RWPE2 (cell line): ENCODE measurements at places on chromosomes 7 and 10.

DNA sequence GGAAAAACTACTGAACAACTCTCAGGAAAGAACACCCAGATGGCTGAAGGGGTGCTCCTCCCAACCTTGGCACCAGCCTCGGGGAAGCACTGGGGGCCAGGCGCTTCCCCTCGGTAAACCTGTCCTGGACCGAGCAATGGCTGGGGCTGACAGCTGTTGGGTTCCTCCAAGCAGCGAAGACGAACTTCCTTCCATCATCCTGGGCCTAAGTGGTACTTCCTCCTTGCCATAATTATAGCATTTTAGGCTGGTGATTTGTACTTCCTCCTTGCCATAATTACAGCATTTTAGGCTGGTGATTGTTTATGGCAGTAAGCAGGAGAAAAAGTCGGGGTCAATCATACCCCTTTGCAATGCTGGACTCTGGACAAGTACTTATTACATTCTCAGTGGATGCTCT, 69.3 kb downstream of the MYOF start:
- no peak for DNase-seq

DNA sequence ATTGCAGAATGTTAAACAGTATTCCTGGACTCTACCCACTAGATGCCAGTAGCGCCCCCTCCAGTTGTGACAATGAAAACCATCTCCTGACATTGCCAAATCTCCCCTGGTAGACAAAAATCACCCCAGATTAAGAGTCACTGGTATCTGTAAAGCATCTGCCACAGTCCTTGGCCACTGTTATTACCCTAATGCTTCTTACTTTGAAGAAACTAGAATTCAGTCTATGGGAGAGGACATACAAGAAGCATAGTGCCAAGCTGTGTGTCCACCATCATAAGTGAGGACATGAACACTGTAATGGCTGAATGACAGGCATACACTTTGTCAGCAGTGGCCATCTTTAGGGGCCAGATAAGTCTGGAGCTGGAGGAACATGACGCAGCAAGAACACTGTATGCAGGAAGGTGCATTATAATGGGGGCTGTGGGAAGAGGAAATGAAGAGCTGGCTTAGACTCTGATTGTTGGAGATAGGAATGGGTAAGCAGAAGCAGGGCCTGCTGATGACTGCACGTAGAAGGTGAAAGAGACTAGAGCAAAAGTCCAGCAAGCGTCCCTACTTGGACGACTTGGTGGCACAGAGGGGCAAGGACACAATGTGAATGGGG, 32.5 kb downstream of the CBX3 start:
- no peak for DNase-seq

GRCh38 chr7:152615031-152615741, 60.8 kb downstream of the XRCC2 start:
- DNase-seq = no peak

GRCh38 chr10:96339956-96340904, 18.6 kb downstream of the OPALIN start:
- DNase-seq = no peak

DNA sequence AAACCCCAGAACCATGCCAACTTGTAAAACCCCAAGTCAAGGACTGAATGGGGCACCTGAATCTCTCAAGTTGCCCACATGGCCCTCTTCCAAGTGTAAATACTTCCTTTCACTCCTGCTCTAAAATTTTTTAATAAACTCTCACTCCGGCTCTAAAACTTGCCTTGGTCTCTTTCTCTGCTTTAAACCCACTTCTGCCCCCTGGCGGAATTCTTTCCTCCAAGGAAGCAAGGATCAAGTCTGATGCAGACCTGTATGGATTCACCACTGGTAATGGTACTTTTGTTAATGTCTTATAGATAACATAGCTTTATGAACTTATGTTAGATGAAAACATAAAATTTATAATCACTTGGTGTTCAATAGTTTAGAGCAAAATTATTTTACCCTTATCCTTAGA, 33.8 kb downstream of the SLC16A9 start:
- no peak for DNase-seq

DNA sequence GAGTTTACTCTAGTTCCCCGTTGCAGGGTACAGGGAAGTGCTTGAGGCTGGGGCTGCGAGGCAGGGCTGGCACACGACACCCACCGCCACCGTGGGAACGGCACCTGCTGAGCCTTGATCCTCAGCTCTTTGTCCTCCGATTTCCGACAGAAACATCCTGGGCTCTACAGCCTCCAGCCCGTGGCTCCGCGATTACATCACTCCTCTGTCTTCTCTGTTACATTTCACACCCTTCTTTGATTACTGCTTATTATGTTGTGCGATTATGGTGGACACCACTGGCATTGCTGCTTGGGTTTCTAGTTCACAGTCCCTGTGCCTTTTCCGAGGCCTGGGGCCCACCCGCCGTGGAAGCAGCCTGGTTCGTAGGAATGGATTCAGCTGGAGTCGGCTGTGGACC, 26.9 kb downstream of the FKBP6 start:
- DNase-seq = no peak

DNA sequence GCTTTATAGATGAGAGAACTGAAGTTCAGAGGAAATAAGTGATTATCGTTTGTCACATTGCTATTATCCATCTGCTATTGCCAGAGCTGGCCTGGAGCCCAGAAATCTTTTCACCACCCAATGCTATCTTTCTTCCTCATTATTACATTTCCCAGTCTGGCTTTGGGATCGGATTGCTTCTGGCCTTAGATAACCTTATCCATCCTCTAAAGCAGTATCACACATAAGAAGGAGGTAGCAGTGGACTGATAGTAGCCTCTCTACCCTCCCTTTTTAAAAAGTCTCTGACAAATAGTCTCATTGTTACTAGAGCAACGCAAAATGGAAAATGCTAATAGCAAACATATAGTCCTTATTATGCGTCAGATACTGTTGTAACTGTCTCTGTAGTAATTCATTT, 1.3 kb upstream of the CLDN12 start:
- no peak for DNase-seq

GRCh38 chr7:143233816-143234532, 12.1 kb downstream of the TAS2R40 start:
- DNase-seq = no peak

DNA sequence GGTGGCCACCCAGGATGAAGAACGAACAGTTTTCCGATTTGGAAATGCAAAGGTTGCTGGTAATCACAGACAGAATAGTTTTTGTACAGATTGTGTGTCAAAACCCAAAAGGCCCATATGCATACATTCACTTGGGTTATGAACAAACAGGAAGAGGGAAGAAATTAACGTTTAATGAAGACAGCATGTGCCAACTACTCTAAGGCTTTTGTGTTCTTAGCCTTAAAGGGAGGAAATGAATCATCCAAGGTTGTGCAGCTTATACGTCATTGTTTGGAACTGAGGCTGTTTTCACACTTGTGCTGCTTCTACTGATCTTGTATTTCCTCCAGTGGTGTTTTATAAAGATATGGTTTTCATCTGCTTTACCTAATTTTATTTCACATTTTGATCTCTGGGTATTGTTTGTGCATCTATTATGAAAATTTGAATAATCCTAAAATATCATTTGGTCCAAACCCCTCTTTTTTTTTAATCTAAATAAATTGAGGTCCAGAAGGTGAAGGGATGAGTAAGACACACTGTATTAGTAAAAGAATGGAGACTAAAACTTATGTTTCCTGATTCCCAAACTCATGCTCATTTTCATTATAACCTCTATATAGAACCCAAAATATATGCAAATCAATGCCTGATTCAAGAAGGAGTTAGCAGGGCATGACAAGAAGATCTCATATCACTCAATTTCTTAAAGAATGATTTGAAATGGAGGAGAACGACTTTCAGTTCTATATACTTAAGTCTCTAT, 373.1 kb downstream of the THSD7A start:
- no peak for DNase-seq

DNA sequence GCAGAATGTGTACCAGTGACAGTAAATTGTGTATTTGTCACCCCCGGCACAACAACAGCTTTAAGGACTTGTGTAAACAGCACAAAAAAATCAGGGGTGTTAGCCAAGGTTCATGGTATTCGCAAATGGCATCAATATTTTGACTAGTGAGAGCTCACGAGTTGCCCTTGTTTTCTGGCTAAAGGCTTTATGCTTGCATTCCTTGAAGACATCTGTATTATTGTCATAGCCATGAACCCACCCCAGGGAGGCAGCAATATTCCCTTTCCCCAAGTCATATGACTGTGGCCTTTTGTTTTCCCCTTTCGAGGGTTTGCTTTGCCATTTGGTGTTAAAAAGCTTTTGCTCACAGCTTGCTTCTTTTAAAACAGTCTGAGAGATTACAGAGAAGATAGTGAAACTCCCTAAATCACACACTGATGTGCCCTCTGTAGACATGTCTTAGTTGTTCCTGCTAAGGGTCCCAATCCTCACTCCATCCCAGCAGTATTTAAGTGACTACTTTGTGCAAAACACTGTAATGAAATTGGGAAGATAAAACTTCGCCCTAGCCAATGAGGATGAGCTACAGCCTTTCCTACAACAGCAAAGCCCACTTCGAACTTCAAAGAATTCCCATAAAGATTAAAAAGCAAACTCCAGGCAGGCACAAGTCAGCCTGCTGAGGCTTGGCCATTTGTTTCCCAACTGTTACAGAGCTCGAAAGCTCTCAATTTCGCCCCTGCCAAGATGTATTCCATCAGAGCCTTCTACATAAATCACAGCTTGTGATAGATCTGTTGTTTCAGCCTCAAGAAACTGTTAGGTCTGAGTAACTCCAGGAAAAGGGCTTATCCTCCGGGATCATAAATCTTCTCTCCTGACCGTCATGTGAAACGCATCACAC, 172.3 kb downstream of the ADAM12 start:
- DNase-seq = no peak

- no peak for DNase-seq
Measured at GRCh38 chr7:1108264-1108920, 20.5 kb downstream of the GPER1 start.

DNA sequence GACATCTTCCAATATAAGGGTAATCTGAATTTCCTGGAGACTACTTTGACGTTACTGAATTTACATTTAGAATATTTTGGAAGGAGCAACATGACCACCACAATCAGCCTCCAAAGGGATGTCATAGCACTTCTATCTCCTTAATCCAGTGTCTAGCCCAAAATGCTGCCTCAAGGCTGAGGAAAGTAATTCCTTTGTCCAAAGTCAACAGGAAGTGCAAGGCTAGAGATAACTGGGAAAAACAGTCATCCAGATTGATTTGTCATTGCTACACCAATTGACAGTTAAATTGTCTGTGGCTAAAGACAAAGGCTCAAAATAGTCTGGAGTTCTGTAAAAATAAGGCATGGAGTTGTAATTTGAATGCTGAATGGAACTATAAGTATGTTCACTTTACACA, 3.9 kb upstream of the TFPI2 start:
- DNase-seq = no peak

DNA sequence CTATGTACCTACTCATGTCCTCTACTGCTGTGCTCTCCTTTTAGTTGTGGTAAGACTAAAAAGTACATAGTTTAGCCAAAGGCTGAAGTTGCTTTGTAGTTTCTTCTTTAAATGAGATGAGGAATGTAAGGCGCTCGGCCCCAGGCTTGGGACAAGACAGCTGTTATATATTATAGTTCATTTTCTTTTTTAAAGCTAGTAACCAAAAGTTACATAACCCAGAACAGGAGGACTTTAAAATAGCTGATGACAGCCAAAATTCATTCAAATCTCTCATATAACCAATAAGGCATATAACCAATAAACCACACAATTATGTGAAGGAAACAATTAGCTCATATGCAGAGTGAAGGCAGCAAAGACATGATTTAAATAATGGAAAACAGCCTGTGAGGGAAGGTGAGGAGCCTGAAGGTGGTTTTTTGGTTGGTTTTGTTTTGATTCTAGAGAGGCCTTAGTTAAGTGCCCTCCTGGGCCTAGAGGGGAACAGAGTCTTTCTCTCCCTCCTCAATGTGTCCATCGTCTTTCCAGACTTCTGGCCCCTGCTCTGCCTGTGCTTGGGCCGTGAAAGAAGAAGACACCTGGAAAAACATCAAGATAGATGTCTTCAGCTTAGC, 35.8 kb downstream of the SLC26A4 start:
- no peak for DNase-seq
